Activated T-cell treated with anti-CD3 and anti-CD28 coated beads for 4 hours (primary cell): ENCODE measurements at places on chromosomes 11 and 22.

DNA sequence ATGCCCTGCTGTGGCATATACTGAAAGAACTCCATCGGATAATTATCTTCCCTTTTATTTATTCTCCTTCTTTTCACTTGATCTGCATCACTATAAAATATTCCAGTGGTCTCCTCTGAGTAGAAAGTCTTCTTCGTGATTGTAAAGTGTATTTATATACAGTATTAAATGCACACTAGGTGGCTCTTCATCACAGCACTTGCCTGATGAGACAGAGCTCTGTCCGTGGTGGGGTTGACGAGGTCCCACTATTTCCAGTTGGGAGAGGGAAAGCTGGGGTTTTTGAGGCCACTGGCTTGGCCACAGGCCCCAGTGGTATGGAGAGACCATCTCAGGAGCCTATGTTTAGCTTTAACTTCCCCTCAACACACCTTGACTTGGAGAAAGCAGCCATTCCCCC is 31.6 kb upstream of the ZBTB16 start:
- DNase-seq = no peak

DNA sequence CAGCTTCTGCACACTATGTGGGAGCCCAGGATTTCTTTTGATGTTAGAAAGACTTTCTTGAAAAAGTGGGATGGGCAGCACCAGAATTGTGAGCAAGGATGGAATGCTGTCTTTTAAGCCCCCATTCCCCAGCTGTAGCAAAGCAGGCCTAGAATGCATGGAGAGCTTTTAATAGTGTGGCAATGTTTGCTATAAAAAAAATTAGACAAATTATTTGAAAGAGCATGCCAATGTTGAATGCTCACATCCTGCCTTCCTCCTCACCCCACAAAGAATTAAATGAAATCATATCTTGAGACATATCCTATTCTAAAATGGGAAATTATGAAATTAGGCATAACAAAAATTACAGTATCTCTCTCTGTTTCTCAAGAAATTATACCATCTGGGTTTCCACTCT is 154.7 kb downstream of the C11orf91 start:
- DNase-seq = no peak

GRCh38 chr11:86934926-86935579 is 20.1 kb downstream of the FZD4 start:
- no peak for DNase-seq

DNA sequence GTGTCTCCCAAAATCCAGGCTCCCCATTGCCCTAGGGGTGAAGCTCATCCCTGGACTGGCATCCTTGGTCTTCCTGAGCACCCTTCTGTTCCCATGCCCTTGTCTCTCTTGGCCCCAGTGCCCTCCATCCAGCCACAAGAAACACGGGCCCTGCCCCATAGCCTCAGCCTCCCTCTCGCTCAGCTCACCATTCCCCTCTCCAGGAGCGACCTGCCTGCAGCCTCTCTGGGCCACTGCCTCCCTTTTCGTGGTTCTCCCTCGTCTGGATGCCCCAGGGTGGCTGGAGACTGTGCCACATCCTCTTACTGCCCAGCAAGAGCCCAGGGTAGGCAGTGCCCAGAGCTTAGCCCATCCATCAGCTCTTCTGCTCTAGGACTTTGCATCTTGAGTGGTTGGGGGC is 532.1 kb downstream of the TBC1D22A start:
- DNase-seq = no peak

GRCh38 chr11:5596607-5597201 is at the start of gene TRIM6:
TRIM6 (plus strand) TSS chr11:5596637; CDS start chr11:5596898, 261 bp downstream.
- no peak for DNase-seq
